Mucosa of gallbladder (tissue), 1 donor: ENCODE measurements at places on chromosomes 7 and 10.

GRCh38 chr10:32795598-32796183 is 162.3 kb downstream of the ITGB1 start:
- DNase-seq, result no peak

DNA sequence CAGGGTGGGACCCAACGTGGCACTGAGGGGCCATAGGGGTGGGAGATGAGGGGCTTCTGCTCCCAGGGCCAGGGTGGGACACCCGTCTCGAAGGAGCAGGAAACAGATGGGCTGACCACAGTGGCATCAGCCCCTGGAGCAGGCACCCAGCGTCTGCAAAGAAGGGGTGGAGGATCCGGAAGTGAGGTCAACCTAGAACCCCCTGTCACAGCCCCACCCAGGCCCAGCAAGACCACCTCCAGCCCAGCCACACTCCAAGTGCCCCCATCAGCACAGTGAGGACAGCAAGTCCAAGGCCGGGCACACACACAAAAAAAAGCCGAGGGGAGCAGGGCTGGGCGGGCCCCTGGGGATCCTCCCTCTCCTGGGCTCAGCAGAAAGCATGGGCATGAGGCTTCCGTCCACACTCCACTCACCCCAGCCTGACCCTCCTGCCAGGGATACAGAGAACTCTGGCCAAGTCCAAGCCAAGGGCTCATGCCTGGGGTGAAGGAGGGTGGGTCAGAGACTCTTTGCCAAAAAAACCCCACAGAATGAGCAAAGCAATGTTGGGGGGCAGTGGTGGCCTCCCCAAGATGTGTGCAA is 111.0 kb downstream of the FOXL3 start:
- DNase-seq, result no peak

DNA sequence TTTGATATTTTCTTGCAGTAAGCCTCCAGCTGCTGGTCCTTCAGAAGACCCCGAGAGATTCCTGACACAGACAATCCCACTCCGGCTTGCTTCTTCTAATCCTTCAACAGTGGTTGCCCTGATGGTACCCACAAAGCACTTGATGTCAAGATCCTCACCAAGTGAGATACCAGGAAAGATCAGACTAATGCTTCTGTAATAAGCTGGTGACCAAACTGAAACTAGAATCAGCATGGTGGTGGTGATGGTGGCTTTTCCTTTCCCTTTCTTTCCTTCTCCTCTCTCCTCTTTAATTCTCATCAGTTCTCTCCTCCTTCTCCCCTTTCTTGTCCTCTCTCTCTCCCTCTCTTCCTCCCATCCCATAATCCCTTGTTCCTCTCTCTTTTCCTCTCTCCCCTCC is 25.8 kb upstream of the CASD1 start:
- no peak for DNase-seq

- no peak for DNase-seq
These were observed 329.5 kb downstream of the RNLS start for GRCh38 chr10:88253622-88254021.

- DNase-seq, result no peak
These were observed 283.8 kb upstream of the C7orf33 start for GRCh38 chr7:148306759-148307158.
